ENCODE measurements at places on chromosomes 3 and 15.
A peak's percentile ranks its signal among the peaks of the same experiment; 100 is the strongest.

- DNase-seq, result no peak
Observed at GRCh38 chr3:179369621-179370020, 22.1 kb downstream of the MFN1 start.

GRCh38 chr3:52297242-52298148 is 9.9 kb downstream of the GLYCTK start:
- no peak for DNase-seq

- DNase-seq, result no peak
Observed at GRCh38 chr15:93700051-93700450, 531.3 kb upstream of the MCTP2 start.

DNA sequence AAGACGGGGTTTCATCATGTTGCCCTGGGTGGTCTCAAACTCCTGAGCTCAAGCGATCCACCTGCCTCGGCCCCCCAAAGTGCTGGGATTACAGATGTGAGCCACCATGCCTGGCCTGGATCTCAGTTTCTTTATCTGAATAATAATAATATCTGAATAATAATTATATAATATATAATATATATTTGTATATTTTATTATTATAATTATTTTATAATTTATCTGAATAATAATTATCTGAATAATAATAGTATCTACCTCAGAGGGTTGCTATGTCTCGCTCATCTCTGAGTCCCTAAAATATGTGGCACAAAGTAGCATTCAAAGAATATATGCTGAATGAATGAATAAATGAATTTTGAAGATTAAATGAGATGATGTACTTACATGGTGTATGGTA is 44.8 kb downstream of the TMEM40 start:
- no peak for DNase-seq

GRCh38 chr3:57015350-57015729 is 45.1 kb upstream of the SPATA12 start:
- no peak for DNase-seq

- no peak for DNase-seq
Observed at GRCh38 chr15:79673416-79674123, 223.2 kb downstream of the MTHFS start.

- DNase-seq, result peak; percentile 63
Observed at GRCh38 chr15:65638681-65639089, 16.9 kb downstream of the SLC24A1 start.

DNA sequence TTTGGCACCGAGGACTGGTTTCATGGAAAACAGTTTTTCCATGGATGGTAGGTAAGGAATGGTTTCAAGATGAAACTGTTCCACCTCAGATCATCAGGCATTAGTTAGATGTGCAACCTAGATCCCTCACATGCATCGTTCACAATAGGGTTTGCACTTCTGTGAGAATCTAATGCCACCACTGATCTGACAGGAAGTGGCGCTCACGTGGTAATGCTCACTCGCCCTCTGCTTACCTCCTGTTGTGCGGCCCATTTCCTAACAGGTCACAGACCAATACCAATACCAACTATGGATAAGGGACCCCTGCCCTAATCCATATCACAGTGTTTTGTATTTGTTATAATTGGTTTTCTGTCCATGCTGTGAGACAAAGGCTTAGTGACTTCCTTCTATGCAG is 58.9 kb downstream of the SLMAP start:
- DNase-seq, result no peak

DNA sequence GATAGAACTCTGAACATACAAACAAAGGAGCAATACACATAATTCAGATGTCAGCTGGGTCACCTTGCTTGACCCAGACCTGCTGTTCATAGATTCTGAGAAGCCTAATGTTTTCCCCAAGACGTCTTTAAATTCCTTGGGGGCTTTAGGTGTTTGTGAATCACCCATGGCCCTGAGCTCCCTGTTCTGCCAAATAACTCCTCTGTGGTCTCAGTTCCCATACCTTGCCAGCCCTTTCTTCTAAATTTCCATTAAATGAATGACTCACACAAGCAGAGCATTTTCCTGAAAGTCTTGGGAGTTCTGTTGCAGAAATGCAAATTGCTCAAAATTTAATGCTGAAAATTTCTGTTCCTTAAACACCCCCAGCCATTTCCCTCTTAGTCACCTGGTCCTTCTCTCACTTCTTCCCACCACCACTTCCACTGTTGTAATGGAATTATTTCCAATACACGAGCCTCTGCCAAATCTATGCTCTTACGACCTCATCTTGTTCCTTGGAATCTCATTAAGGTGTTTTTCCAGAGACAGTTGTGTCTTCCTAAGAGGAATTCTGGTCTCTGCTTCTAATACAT is 33.4 kb upstream of the PSMD6 start:
- DNase-seq, result no peak

DNA sequence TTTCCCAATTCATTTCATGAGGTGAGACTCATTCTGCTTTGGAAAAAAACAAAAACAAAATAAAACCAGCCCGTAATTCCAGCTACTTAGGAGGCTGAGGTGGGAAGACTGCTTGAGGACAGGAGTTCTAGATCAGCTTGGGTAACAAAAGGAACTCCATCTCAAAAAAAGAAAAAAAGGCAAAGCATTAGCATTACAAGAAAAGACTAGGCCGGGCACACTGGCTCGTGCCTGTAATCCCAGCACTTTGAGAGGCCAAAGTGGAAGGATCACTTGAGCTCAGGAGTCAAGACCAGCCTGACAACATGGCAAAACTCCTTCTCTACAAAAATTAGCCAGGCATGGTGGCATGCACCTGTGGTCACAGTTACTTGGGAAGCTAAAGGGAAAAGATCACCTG is 33.9 kb downstream of the TRPM7 start:
- DNase-seq, result no peak

- DNase-seq, result no peak
Observed at GRCh38 chr3:136891934-136892855, 30.2 kb downstream of the NCK1 start.

- no peak for DNase-seq
Observed at GRCh38 chr15:95902606-95903005, 427.9 kb upstream of the NR2F2 start.

DNA sequence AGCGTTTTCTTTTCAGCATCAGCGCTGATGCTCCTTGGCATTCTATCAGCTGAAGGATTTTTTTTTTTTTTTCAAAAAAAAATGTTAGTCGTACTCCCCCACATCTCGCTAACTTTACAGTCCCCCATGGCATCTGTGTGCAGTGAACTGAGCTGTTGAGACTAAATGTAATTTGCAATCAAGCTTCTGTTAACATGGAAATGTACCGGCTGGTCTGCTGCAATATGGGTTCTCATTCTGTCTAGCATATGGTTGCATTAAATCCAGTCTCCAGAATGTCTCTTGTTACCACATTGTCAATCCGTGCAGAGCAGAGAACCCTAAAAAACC is 32.2 kb upstream of the TPRG1 start:
- DNase-seq, result no peak

GRCh38 chr3:141644931-141645330 is 93.2 kb upstream of the RNF7 start:
- DNase-seq, result no peak

GRCh38 chr15:62822228-62822627 is 220.3 kb upstream of the TPM1 start:
- DNase-seq, result no peak

DNA sequence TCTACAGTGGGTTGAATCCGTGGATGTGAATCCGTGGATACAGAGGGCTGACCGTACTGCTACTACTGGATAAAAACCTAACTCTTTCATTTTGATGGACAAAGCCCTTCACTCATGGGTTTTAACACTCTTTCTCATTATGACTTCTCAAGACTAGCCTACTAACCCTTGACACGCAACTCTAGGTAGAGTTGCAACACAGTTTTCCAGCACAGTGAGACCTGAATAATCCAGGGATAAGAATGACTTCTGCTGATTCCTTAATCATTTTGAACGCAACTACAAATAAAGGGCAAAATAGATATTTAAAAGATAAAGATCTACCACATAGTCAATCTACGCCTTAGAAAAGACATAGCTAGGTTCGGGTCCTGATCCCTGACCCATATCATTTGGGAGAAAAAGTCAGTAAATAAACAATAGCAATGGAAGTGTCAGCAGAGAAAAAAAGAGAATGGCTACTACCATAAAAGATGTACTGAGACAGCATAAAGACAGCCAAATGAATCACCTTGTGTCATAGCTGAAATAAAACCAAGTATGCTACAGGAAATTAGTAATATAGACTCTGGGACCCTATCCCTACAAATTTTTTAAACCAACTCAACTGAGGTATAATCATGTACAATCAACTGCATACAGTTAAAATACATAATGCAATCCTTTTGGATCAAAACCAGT is 87.6 kb downstream of the DPH6 start:
- no peak for DNase-seq

DNA sequence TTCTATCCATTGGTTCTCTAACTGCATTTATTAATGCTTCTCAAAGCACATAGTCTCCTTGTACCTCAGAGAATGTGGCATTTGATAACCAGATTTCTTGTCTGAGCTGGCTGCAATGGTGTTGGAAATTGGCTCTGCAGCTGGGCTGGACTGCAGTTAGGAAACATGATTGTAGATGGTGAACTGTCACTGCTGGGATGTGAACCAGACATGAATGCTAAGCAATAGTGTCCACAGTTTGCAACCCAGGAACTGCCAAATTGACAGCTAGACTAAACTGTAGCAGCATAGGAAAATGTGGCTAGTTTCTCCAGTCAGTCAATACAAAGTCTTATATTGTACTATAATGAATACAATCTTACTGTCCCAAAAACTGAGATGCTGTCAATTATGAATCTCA is 656.6 kb upstream of the GOLIM4 start:
- no peak for DNase-seq

DNA sequence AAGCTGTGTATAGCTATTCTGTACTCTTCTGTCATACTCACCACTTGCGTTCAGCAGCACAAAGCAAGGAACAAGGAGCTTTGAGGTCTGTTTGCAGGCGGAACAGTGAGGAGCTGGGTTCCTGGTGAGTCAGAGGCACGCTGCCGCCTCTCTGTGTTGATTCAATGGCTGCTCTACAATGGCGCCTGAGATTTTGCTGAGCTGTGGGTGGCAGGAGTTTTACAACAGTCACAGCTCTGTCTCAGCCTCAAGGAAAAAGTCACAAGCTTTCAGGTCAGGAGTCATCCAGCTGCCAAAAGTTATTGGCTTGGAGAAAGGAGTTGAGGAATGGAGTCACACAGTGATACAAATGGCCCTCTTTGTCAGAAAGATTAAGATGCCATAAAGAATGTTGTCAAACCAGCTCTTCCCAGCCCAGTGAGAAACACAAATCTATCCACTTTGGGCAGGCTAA is 98.1 kb downstream of the SSR3 start:
- DNase-seq, result no peak

- no peak for DNase-seq
Observed at GRCh38 chr3:102174312-102174712, 260.5 kb upstream of the ZPLD1 start.

- DNase-seq, result no peak
Observed at GRCh38 chr3:146581080-146581601, 24.0 kb downstream of the PLSCR5 start.

DNA sequence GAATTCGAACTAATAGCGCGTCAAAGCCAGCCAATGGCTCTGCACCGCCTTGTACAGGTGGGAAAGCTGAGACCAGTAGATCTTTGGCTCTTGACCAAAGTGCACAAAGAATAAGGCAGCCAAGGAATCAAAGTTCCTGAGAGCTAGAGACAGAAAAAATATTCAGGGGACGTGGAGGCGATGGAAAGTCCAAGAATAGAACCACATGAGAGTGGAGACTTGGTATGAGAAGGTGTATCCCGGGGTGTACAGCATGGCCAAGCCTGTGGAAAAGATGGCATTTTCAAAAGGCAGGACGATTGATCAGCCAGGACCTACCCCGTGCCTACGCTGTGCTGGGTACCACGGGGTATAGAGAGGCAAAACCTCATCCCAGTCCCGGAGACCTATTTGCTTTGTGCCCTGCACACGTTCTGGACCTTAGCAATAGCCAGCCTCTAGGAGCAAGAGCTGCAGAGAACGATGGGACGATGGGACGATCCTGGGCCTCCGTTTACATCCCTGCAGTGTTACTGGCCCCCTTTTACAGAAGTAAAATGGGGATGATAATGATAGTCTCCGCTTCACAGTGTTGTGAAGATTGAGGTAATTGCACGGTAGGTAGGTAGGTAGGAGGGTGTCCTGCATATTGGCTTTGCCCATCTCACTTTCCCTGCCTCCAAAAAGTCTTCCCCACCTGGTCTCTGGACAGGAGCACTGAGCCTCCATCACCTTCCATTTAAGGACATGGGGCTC is 583 bp upstream of the RBSN start:
- no peak for DNase-seq

DNA sequence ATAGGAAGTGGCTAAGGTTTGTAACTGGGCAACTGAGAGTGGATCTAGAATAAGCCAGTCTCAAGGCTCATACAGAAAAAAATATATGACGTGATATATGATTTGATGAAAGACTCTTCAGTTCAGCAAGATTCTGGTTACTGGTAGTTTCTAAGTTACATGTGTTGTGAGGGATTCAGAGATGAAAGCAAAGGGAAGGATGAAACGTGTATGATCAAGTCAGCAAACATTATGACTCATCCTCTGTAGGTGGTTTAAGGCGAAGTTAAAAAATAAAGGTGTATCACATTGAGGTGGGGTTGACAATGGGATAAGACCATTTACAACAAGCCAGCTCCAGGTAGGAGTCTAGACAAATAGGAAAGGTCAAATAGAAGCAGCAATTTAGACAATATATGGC is 16.2 kb downstream of the TERC start:
- no peak for DNase-seq

- DNase-seq, result no peak
Observed at GRCh38 chr3:139292711-139293664, 50.8 kb upstream of the MRPS22 start.

DNA sequence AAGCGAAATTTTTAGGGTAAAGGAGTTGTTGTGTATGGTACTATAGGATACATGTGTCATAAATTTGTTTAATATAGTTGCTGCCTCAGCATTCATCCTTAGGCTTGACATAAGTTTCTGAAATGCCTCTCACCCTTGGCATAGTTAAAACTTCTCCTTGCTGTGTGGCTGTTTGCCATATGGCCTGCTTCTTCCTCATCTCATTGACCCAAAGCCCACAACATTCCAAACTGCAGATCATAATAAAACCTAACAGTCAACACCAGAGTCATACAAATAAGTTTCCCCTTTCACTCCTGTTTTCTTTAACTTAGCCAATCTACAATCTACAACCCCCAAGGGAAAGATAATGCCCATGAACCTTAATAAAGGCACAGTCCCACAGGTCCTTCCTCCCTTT is 136.6 kb downstream of the TMCC1 start:
- no peak for DNase-seq

- DNase-seq, result no peak
Observed at GRCh38 chr3:25502233-25502632, 74.2 kb downstream of the RARB start.

- no peak for DNase-seq
Observed at GRCh38 chr3:8702560-8702959, 31.0 kb upstream of the CAV3 start.

- DNase-seq, result peak; percentile 62
Observed at GRCh38 chr3:51718547-51719409, 11.9 kb downstream of the GRM2 start.

DNA sequence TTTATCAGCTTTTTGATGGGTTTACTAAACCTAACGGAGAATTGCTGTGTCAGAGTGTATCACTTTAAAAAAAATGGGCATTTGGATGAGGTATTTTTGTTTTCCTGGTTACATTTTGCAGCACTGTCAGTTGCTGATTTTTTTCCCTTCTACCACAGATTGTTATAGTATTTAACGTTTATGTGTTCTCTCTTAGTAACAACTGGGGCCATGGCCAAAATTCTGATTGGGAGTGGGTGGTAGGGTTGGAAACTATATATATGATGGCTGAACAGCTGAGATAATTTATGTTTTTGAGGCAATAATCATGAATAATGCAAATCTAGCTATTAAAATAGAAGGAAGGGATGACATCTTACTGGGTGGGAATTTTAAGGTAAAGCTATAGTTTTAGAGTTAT is 229.4 kb upstream of the SUCLG2 start:
- DNase-seq, result no peak

Measured in NCI-H510A treated with DMSO at 0.1 percent for 48 hours (cell line).